Naive thymus-derived CD8-positive, alpha-beta T cell (primary cell): ENCODE measurements at places on chromosomes 2 and 18. TPM values are rescaled to one million over a fixed set of nuclear protein-coding genes. Genes with fewer than 3 reads are reported as not detected.

DNA sequence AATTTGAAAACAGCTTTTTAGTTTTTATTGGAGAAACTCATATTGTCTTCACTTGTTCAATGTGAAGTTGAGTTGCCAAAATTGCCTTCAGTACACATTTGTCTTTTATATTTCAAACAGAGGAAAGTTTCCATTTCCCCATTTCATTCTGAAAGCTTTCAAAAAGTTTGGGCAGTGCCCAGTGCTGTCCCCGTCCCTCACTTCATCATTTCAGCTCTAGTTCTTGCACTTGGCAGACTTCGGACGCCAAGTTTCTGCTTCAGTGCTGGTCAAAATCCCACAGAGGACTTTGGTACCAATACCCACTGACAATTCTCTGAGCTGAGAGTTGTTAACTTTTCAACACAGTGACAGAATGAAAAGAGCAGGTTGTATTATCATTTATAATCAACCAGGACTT, 43.4 kb upstream of the AQP4 start:
- H3K4me1 ChIP-seq, result no peaks in the 10 kb centered on the region
- no peaks in the 10 kb centered on the region for H3K36me3 ChIP-seq
- H3K27ac ChIP-seq, result no peak overlapping the region
- DNase-seq, result no peak

The DNAJC5G gene
- not detected for total RNA-seq

- H3K27me3 ChIP-seq, result no peaks in the 10 kb centered on the region
- H3K36me3 ChIP-seq, result peaks cover 32% of the 10 kb centered on the region
- H3K4me1 ChIP-seq, result no peaks in the 10 kb centered on the region
- no peak for DNase-seq
- H3K4me3 ChIP-seq, result no peak overlapping the region
- no peak overlapping the region for H3K27ac ChIP-seq
Measured at GRCh38 chr18:69817335-69817940, 130.2 kb downstream of the CD226 start.

The GNAL gene
- 0.55 TPM for total RNA-seq

DNA sequence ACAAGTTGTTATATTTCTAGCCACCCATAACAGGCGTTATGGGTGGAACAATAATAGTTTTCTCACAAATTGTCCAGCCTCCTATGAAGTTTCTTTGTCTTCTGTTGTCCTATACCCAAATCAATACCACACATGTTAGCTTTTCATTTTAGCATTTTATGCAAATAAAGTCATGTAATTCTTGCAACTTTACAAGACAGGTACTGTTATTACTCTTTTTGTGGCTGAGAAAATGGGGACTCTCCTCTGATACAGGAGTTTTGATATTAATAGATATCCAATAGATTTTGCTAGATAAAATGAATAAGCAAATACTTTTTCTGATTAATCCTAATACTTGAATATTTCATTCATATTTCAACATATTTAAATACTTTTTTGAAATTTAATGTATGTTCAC, 151.0 kb downstream of the PMAIP1 start:
- no peaks in the 10 kb centered on the region for H3K4me1 ChIP-seq
- no peak for DNase-seq
- no peak overlapping the region for H3K4me3 ChIP-seq
- H3K27me3 ChIP-seq, result no peaks in the 10 kb centered on the region

GRCh38 chr2:190723397-190724090, 74.7 kb downstream of the NAB1 start:
- no peak overlapping the region for H3K4me3 ChIP-seq
- DNase-seq, result no peak
- H3K27ac ChIP-seq, result no peak overlapping the region
- H3K4me1 ChIP-seq, result peaks cover 12% of the 10 kb centered on the region

GRCh38 chr18:36378205-36378604, 80.7 kb downstream of the FHOD3 start:
- no peak for DNase-seq
- no peaks in the 10 kb centered on the region for H3K36me3 ChIP-seq
- peaks cover 31% of the 10 kb centered on the region for H3K27me3 ChIP-seq
- H3K27ac ChIP-seq, result no peak overlapping the region
- no peak overlapping the region for H3K4me3 ChIP-seq
